ENCODE measurements at places on chromosomes 12 and 14. TPM values are rescaled to one million over a fixed set of nuclear protein-coding genes. Genes with fewer than 3 reads are reported as not detected.

Gene RXYLT1
- total RNA-seq: 8.5 TPM

Gene PTPRB
- total RNA-seq: 112 TPM

Gene SOCS4
- 10.9 TPM for total RNA-seq

Gene IAPP
- total RNA-seq: not detected

Gene KRT72
- not detected for total RNA-seq

Gene ASIC1
- total RNA-seq: not detected

Gene GPR132
- total RNA-seq: under 0.01 TPM

Gene RECQL
- total RNA-seq: 75.4 TPM

Gene APAF1
- 23.8 TPM for total RNA-seq

Gene DNAJC22
- 0.87 TPM for total RNA-seq

Gene GLT1D1
- not detected for total RNA-seq

Gene TMEM132C
- total RNA-seq: not detected

Gene ARHGEF25
- 2.0 TPM for total RNA-seq

Gene CLEC6A
- not detected for total RNA-seq

Gene MGAT4C
- total RNA-seq: under 0.01 TPM

Gene SIX6
- not detected for total RNA-seq

Gene ZC2HC1C
- 0.40 TPM for total RNA-seq

Gene RNU4-1
- total RNA-seq: under 0.01 TPM

Gene LRRC10
- total RNA-seq: not detected

Gene GABARAPL1
- 159 TPM for total RNA-seq

Gene OR2AP1
- not detected for total RNA-seq

Gene STON2
- 49.0 TPM for total RNA-seq

Gene SIX4
- total RNA-seq: 0.20 TPM

Gene RASSF9
- 10.9 TPM for total RNA-seq

Gene FAM181A
- total RNA-seq: not detected
